Melanocyte of skin (primary cell): ENCODE measurements at places on chromosomes 12 and 14. TPM values are rescaled to one million over a fixed set of nuclear protein-coding genes. Genes with fewer than 3 reads are reported as not detected.

Gene RERG
- total RNA-seq: 0.36 TPM in 1 of 2 replicates, not detected in the other

Gene TMEM30B
- under 0.01 TPM in 2 replicates for total RNA-seq

Gene GNG2
- 69.3 and 85.3 TPM in 2 replicates for total RNA-seq

Gene KRT82
- total RNA-seq: not detected in 2 replicates

Gene SYCP3
- under 0.01 and 0.73 TPM in 2 replicates for total RNA-seq

Gene GLS2
- not detected in 2 replicates for total RNA-seq

Gene IQSEC3
- under 0.01 TPM in 1 of 2 replicates, not detected in the other for total RNA-seq

Gene WNT5B
- total RNA-seq: 1.4 and 8.7 TPM in 2 replicates

Gene NELL2
- total RNA-seq: 0.15 and 1.3 TPM in 2 replicates

Gene CCDC77
- 19.6 and 20.6 TPM in 2 replicates for total RNA-seq

Gene GALNT16
- under 0.01 TPM in 1 of 2 replicates, not detected in the other for total RNA-seq

Gene CCDC197
- not detected in 2 replicates for total RNA-seq

Gene DBX2
- total RNA-seq: not detected in 2 replicates

Gene XPOT
- total RNA-seq: 38.9 and 68.0 TPM in 2 replicates

Gene SERPINA12
- not detected in 2 replicates for total RNA-seq

Gene GALNT8
- total RNA-seq: not detected in 2 replicates

Gene B4GALNT1
- total RNA-seq: 1.9 and 4.7 TPM in 2 replicates

Gene RNASE3
- not detected in 2 replicates for total RNA-seq

Gene C12orf50
- total RNA-seq: under 0.01 TPM in 1 of 2 replicates, not detected in the other
